ENCODE measurements at places on chromosomes 2 and 18.
A peak's percentile ranks its signal among the peaks of the same experiment; 100 is the strongest.

GRCh38 chr2:9191041-9191481, 15.6 kb upstream of the ASAP2 start:
- DNase-seq = peak; percentile 48

DNA sequence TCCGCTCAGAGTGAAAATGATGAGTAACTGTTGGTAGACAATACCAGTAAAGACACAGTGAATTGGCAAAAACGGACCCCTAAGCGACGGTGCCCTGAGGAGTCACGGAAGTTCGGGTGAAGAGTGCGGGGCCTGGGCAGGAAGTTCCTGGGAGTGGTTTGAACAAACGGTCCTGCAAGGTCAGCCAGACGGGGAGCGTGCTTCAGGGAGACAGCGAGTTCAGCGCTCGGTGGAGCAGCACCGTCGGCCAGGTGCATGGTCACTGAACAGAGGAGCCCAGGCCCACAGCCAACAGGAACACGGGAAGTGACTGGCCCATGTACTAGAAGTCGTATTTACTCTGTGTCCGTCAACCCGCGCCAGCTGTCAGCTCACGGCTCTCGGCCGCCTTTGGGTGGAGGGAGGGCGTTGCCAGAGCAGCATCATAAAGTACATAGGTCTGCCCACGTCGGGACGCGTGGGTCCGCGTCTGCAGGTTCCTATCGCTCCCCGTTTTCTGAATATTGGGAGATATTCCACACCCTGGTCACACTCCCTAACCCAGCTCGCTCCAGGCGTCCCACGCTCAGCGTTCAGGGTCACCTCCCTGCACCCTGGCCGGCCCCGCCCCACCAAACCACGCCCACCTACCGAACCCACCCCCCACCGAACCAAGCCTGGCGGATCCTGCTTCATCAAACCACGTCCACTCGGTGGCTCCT, 75.6 kb upstream of the UXS1 start:
- DNase-seq = peak; percentile 41

DNA sequence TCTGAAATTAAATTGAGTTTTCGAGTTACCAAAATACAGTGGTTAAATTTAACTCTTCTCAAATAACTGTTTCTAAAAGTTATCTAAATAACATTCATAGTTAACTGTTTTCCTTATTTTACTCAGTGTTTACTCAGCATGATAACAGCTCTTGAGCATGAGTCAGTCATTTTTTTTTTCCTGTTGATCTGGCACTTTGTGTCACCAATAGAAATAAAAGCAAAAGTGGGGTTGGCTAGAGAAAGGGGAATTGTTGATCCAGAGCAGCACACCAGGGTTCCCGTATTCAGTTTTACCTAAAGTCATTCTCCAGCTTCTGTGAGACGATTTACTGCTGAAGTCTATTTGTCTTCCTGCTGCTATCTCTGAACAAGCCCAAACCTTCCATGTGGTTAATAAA, 851.6 kb downstream of the DCC start:
- DNase-seq = no peak

GRCh38 chr18:58991167-58991798, 126.6 kb downstream of the ZNF532 start:
- no peak for DNase-seq

DNA sequence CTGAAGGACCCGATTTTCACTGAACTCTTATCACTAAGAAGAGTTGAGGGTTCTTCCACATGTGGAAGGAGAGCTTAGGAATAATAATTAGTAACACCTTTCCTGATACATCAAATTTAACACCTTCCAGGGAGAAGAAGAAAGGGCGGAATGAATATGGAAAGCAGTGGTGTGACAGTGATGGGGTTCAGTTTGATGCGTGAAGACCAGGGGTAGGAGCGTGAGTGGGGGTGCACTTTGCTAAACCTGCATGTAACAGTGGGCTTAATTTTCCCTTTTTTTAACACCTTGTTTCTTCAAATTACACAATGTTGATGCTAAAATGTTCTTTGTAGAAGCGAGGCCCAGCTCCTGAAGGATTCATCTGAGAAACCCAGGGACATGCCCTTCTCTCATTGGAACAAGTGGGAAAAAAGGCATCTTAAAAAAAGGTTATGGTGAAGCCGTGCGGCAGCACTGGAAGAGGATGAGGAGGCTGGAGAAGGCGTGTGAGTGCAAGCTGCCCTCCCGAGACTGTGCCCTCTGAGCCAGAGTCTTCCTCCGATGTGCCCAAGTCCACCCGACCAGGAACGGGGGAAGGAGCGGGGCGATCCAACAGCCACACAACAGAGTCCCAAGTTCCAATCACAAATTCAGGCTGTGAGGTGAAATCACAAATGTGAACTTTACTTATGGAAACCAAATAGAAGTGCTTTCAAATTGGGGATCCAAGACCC, 80.8 kb downstream of the MBP start:
- no peak for DNase-seq

DNA sequence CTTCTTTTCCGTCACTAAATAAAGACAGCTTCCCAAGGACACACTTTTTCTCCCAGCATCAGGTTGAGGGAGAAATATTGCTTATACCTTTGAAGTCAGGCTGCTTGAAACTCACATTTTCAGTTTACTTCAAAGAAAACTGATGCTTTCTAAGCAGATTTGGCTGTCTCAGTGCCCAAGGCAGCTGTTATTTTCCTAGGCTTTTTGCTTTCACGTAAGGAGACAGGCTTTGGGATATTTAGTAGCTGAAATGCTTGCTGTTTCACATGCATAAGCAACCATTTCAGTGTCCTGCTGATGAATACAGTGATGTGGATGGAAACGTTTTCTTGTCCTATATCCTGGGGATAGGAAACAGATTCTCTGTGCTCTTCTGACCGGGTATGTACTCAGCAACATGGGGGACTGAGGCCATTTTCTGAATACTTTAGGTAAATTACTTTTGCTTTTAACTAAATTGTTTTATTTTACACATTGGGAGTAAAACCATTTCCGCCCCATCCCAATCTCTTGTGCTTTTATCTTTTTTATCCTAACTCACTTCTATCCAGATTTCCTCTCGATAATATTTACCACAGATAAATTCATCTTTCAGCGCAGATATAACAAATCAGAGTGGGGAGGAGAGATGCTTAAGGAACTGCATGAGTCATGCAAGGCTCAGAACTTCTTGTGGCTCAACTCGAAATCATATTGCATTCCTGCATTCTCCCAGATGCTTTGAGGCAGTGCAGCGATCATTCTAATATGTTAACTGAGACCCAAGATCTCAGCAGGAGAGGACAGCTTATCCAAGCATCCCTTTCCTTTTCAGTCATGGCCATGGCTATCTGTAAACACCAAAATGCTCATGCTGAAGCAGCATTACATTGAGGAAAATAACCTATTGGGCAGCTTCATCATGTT, 22.2 kb downstream of the GALR1 start:
- no peak for DNase-seq

DNA sequence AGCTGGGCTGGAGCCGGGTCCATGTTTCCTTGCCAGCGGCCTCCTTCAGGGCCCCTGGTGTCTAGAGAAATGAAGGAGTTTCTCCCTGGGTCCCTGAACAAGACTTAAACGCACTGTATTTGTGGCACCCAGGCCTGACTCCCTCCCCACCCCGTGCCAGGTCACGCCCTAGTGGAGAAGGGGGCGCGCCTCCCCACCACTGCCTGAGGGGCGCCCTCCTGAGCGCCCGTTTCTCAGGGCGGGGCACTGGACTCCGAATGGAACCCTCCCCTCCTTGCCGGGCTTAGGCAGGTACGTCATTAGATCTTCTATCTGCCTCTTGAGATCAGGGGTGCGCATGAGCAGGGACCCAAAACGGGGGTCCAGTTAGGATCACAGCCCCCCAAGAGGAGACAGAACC, 16.3 kb downstream of the ODC1 start:
- no peak for DNase-seq

DNA sequence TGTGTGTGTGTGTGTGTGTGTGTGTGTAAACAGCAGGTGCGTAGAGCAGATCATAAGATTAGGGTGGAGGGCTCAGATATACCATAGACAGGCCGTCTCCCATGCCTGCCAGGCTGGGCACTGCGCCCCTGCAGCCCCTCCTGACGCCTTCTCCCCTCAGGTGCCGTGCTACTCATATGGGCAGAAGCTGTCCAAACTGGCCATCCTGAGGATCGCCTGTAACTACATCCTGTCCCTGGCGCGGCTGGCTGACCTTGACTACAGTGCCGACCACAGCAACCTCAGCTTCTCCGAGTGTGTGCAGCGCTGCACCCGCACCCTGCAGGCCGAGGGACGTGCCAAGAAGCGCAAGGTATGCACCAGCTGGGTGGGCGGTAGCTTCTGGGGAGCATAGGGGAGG, 10.0 kb downstream of the ATOH8 start:
- DNase-seq = no peak

GRCh38 chr2:201704536-201704935, 6.1 kb upstream of the MPP4 start:
- DNase-seq = no peak

DNA sequence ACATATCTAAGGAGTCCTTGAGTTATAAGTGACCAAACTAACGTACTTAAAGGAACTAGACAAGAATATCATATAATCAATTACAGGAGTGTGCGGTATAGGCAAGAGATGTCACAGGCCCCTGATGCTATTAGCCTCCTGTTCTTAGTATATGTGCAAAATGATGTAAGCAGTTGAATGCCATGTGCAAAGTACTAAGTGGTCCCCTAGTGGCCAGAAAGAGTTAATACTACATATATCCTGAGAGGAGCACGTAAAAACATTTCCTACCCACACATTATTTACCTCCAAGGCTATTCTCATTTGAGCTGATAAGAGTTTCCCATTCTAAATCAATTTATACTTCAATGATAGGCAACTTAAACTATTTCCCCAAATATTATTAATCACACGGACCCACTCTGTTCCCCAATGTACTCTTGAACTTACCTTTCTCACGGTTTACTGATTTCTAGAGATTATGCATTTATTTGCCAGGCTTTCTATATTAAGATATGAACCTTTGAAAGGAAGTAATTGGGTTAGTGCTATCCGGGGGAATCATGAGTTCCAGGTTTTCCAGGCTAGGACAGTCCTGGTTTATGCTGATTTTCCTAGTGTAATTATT, 158.0 kb upstream of the KLHL14 start:
- DNase-seq = no peak

DNA sequence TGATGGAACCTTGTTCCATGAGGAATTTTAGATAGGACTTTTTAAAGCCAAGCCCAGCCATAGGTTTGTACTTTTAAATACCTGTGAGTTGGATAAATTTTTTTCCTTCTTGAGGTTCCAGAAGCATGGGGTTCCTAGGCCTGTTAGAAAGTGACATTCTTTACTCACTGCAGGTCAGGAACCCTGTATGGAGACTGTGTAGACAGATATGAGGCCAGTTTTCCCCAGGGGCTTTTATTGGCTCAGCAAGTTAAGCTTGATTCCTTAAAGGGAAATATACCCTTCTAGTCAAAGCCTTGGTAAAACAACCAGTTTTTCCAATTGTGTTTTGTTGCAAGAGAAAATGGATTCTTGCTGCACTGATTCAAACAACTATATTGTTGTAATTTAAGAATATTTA, 38.4 kb upstream of the GMCL1 start:
- DNase-seq = no peak

GRCh38 chr2:54956111-54956627, 94.1 kb downstream of the RTN4 start:
- DNase-seq = no peak

- no peak for DNase-seq
Observed at GRCh38 chr2:133768658-133769435, 200.6 kb upstream of the NCKAP5 start.

DNA sequence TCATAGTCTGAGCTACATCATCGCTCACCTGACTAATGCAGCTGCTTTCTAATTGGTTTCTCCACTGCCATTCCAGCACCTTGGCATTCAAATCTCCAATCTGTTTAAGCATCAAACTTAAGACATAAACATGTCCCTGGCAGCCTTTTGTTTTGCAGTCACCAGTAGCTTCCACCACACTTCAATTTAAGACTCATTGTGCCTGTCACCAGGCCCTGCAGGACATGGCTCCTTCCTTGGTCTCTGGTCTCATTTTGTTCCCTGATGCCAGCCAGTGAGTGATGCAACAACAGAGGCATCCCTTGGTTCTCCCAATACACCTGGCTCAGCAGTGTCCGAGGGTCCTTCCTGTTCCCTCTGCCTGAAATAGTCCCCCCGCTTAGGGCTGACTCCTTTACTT, 292.4 kb upstream of the PXDN start:
- no peak for DNase-seq

GRCh38 chr2:148971547-148971946, 67.0 kb upstream of the LYPD6B start:
- DNase-seq = no peak

DNA sequence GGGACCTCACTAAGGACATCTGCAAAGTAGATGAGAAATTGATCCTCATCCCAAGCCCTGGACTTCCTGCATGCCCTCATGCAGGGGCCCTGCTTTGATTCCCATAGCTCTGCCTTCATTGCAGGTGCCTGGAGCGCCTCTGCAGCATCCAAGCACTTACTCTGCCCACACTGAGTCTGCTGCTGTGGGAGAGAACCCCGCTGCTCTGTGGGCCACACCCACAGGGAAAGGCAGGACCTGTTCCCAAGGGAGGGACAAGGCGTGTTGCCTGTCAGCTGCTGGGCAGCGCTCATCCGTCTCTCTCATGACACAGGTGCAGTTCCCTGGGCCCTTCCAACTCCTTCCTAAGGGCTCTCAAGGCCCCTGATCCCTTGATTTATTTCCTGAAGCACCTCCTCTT, 266.8 kb upstream of the SMIM21 start:
- no peak for DNase-seq

GRCh38 chr2:120731175-120731574, 4.5 kb upstream of the GLI2 start:
- DNase-seq = no peak

DNA sequence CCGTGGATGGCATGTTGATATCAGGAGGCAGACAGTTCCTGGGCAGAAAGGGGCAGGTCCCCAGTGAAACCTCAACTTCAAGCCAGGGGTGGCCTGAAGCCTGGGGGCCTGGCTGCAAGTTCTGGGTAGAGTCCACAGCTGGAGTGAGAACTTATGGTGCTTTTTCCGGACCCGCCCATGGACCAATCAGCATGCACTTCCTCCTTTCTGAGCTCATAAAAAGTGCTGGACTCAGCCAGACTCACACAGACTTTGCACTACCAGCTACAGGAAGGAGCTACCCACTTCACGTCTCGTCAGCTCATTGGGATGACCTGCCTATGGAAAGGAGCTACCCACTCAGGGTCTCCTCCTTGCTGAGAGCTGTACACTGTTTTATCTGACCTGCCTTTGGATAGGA, 183.1 kb upstream of the MC4R start:
- DNase-seq = no peak

GRCh38 chr18:12009581-12010140, 28.4 kb downstream of the IMPA2 start:
- DNase-seq = no peak

Data from gastrocnemius medialis (tissue), 4 donors.